ENCODE measurements at places on chromosomes 2 and 18.

DNA sequence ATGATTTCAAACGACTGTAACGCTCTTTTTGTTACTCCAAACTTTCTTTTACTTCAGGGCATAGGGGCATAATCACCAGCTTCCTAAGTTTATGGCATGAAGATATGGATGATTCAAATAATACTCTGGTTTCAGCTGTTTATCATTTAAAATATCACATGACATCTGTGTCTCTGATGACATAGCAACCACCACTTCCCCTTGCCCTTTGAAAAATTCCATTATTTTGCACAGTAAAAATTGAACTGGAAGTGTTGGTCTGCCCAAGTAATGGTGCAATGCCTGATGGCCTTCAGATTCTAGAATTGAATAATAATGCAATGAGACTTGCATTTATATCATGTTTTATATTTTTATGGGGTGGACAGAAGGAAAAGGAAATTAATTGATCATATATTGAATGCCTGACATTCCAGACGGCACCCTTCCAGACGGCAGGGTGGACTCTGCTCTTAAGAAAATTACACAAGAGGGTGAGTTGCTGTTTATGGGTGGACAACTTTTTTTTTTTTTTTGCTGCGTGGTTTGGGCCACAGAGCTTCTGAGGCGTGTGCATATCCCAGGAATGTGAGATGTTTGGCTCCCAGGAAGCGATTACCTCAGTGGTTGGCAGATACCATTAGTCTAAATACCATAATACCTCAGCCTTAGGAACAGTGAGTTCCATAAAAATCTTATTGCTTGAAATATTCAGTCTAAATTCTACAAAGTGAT, 101.7 kb upstream of the ZNF521 start:
- DNase-seq: no peak

DNA sequence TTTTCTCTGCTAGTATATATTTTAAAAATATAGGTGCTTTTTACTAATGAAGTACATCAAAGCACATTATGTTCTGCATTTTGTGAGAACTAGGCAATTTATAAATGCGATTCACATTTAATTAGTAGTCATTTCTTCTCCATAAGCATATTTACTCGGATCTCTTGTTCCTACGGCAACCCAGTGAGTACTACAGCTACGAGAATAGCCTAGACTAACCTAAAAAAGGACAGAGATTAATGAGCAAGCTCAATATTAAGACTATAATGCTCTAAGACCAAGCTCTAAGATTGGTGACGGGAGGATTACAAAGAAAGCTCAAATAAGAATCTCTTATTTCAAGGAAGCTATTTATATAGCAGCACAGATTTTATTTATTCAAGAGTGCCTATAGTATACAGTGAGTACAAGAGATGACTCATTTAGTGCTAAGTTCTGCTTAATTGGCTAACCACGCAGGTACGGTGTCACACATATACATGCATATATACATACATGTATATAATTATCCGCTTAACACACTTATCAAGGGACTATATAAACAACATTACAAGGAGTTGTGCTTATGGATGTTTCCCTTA, 364.7 kb downstream of the GPD2 start:
- DNase-seq: no peak

GRCh38 chr2:219099329-219099728, 38.6 kb upstream of the IHH start:
- DNase-seq: no peak

DNA sequence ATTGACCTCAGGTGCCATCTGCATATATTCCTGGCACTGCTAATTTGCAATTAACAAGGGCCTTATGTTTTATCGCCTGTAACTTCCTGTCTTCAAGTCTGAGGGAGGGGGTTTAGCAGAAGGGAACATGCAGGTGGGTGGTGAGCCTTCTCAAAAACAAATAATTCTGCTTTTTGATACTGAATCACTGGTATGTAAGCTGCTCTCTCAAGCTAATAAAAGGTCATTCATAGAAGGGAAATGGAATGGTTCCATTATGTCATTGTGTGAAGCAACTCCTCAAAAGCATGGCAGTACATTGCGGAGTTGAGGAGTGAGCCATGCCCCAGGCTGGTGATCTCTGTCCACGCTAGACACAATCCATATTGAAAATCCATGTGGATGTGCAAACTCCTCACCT, 414.8 kb upstream of the ID2 start:
- DNase-seq: no peak

- no peak for DNase-seq
Observed at GRCh38 chr2:241088376-241088775, 13.7 kb downstream of the MTERF4 start.

DNA sequence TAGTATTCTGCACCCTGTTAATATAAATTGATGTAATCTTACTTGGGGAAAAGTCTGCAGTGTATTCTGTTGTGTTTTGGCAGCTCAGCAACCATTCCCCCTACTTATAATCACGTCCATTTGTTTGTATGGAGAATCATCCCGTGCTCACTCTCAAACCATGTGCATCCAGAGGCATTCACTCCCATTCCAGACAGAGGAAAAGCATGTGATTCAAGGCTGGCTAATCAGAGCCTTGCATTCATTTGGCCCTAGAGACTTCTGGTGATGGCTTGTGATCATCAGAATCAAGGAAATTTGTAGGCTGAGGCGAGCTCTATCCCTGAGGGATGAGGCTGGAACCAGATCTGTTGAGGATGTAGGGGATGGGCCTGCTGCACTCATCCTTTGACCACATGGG, 5.1 kb upstream of the WIPF1 start:
- no peak for DNase-seq

Measured in stimulated activated CD4-positive, alpha-beta T cell treated with anti-CD3 and anti-CD28 coated beads, Interleukin-1b, Interleukin-23, amount 100 ng/mL, for 24 hours (primary cell).